ENCODE measurements at places on chromosomes 3 and 15.

GRCh38 chr3:135082706-135083105, 287.6 kb downstream of the EPHB1 start:
- DNase-seq, result no peak

DNA sequence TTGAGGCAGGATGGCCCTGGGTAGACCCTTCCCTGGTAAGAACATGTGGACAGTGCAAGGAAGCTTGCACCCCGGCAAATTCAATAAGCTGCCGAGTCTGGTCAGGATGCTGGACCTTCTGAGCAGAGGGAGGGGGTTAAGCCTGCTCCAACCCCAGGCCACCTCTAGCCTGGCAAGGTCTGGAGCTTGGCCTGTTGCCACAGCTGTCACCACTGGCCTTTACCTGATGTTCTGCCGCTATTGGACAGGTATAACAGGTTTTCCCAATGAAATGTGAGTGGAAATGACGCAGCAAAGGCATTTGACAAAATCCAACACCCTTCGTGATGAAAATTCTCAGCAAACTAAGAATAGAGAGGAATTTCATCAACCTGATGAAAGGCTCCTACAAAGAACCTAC, 699 bp upstream of the MESP1 start:
- DNase-seq, result no peak

- no peak for DNase-seq
Observed at GRCh38 chr3:127349501-127350171, 61.8 kb upstream of the PRR20G start.

DNA sequence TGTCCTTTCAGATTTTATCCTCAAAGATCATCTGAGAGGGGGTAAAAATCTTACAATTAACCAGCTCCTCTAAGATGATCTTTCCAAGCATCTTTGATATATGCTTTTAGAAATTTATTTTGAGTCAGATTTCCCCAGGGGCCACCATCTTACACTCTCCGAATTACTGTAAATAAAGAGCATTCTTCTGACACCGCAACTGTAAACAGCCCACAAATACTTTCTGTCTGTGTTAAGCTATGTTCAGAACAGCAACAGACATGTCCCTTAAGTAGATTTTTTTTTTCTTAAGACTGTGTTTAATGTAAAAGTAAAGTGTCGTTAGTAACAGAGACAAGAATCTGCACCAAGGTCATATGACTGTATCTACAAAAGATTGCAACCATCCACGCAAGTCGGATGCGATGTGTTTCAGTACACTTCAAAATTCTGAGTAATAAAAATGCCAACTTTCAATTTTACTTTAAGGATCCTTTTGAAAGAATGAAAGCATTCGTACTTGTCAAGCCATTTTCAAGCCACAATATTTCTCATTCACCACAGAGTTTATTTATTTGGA, 159.0 kb upstream of the KCNH8 start:
- DNase-seq, result no peak

DNA sequence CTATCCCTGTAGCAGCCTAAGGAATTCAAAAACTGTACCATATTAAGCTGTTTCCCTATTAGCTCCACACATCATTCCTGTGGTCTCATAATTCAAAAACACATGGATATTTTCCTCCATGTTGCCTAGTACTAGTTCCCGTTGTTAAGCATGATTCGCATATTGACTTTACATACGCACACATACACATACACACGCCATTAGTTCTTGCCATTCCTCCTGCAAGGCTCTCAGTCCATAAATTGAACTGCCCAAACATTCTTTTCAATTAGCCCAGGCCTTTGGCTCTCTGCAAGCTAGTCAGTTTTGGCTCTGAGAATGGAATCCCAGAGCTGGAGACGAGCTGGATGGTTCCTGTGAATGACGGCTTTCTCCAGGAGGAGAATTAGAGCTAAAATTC, 57.2 kb upstream of the RAD18 start:
- DNase-seq, result no peak

DNA sequence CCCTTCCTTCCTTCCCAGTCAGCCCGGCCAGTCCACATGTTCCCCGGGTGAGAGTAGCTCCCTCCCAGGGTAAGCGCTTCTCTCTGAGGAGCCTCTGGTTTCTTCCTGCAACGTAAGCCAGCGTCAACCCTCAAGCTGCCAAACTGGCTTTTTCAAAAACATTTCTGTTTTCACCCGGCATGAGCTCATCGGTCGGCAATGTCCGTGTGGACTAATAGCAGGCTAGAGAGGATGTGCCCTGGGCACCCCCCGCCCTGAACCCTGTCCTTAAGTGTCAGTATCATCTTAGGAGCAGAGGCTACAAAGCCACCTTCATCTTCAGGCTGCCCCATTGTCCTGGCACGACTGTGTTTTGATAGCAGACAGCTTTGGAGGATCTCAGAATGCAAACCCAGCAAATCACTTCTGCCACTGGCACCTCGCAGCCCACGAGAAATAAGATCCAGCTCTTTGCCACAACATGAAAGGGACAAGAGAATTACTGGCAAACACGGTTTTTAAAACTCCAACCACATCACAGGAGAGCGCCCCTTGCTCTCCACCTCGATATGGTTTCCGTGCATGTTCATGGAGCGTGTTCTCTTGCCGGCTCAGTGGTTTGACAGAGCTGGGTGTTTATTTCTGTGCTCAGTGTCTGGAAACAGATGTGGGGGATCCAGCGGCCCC, 9.9 kb downstream of the ALDH1A3 start:
- no peak for DNase-seq

- DNase-seq, result no peak
Observed at GRCh38 chr15:40815042-40815698, 7.9 kb upstream of the DNAJC17 start.

- no peak for DNase-seq
Observed at GRCh38 chr3:14680716-14681115, 5.8 kb downstream of the C3orf20 start.

DNA sequence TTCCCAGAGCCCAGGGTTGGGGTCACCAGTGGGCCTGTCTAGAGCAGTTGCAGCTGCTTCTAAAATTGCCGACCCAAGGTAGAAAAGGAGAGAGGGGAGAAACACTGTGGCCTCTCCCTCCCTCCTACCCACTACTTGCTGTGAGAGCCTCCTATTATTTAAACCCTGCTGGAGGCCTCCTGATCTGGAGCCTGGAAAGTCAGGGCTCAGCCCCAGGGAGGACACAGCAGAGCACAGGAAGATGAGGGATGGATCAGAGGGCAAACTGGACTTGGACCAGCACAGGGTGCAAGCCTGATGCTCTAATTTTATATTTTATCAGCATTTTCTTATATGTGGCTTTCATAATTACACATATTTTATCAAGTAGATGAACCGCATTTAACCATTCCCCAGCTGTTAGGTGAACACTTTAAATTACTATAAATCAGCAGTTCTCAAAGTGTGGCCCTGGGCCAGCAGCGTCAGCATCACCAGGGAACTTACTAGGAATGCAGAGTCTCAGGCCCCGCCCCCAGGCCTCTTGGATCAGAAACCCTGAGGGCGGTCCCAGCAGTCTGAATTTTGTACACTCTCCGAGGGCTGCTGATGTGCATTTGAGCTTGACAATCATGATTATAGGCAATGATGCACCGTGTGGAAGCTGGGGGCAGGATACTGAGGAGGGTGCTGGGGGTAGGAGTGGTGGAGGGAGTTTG, 26.7 kb downstream of the SMAD3 start:
- DNase-seq, result no peak

DNA sequence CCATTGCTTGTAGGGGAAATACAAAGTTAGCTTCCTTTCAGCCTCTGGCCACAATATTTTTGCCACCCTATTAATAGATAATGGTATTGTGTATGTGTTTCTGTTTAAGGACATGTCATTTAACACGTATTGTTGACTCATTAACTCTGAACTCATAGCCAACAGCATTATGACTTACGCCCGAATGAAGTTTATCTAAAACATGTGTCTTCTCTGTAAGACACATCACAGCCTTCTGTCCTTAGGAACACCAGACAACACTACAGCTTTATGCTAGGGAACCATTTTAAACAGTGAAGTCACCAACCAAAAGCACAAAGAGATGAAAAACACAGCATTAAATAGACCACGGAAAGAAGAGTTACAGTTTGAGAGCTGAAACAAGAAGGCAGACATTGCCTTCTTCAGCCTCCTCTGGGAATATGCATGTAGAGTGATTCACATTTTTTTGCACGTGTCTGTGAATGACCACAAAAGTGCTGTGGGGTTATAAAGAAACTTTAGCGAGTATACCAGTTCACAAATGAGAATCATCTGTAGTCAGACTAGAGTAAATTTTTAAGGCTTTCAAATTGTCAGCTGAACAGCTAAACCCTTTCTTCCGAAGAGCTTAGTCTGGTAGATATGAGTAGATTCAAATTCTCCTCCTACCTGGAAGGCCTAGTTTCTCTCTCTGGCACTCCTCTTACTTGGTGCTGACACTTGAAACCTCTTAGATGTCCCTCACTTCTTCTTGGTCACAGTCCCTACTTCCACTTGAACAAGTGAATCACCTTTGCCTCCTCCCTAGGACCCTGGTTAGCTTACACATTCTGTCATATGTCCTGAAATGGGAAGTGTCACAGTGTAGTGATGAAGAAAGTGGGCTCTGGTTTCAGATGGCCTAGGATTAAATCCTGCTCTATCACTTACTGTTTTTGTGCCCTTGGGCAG, 32.2 kb downstream of the MCTP2 start:
- DNase-seq, result no peak

GRCh38 chr15:63628123-63628822, 31.1 kb downstream of the FBXL22 start:
- DNase-seq, result no peak

DNA sequence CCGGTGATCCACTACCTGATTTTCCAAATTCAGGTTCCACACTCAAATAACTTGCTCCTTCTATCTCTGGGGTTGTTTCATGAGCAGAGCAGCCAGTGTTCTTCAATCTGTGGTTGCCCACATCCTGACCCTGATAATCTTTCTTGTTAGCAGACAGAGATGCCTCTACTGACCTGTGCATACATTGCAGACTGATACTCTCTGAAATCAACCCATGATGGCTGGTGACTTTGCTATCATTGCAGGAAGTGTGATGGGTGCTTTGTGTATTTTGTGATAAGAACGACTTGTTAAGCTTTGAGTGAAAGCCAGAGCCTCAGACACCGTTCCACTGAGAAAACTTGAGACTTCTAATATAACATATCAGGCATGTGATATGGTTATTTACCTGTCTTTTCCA, 39.9 kb downstream of the GATM start:
- DNase-seq, result no peak

DNA sequence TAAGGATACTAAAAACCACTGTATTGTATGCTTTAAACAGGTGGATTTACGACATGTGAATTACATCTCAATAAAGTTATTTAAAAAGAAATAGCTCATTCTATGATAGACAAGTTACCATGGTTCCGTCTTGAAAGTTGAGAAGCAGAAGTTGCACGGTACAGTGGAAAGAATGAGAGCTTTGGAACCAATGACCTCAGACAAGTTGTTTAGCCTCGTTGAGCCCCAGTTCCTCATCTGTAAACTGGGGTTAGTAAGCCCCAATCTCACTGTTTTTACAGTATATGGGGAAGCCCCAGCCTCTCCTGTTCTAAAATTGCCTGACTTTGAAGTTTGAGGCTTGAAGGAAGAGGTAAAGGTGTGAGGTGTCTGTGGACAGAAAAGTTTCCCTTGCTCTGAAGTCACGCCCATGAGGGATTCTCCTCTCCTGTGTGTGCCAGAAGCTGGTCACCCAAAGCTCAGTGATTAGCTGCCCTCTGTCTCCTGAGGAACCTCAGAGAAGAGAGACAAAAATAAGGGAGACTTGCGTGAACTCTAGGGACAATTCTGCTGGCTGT, 10.0 kb downstream of the CRYGS start:
- no peak for DNase-seq

DNA sequence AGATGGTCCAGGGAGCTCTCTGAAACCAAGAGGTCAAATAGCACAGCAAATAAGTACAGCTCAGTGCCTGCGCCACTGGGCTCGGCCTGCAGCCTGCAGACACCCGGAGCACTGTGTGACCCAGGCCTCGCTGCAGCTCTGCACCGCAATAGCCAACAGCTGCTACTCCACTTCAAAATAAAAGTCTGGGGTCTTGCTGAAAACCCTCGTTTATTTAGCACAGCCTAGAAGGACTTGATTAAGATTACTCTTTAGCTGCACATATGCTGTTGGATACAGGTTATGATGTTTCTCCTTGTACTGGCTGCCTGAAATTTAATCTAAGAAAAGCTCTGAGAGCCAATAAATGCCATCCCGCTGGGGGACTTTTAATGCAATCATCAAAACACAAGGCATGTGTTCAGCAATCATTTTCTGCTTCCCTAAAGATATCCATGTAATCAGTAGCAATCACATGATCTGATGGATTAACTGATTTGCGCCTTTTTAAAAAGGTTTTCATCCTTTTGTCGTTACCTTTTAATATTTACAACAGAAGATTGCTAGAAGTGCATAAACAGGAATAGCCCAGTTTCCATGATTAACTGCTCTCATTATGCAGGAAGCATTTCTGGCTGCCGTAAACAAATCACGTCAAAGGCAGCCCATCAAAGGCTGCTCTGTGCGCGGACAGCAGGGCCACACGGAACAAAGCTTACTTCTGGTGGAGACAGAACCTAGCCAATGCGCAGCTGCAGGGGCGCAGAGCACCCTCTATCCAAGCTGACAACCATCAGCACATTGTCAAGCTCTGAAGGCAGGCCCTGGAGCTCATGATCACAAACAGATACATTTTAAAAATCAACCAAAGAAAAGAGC, 58.8 kb downstream of the CLASP2 start:
- DNase-seq, result peak; percentile 49

DNA sequence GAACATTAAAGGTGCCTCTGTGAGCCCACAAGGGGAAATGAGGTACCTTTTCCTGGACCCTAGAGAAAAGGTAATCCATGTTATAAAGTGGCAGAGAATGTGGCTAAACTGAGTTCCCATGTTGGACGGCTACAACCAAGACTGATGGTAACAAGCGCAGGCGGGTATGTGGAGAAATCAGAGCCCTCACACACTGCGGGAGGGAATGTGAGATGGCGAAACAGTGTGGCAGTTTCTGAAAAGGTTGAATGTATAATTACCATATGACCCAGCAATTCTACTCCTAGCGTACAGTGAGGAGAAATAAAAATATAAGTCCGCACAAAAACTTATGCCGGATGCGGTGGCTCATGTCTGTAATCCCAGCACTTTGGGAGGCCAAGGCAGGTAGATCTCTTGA, 24.1 kb upstream of the SHISA5 start:
- DNase-seq, result no peak

GRCh38 chr3:184741798-184742675, 30.2 kb upstream of the MAGEF1 start:
- no peak for DNase-seq

- DNase-seq, result no peak
Observed at GRCh38 chr3:160569894-160570652, 4.7 kb upstream of the KPNA4 start.

- no peak for DNase-seq
Observed at GRCh38 chr3:195352895-195353488, 82.0 kb upstream of the XXYLT1 start.

GRCh38 chr15:89126009-89126408, 37.8 kb downstream of the ABHD2 start:
- no peak for DNase-seq
